ENCODE measurements at places on chromosomes 12 and 14. TPM values are rescaled to one million over a fixed set of nuclear protein-coding genes. Genes with fewer than 3 reads are reported as not detected.

PTMS gene
- total RNA-seq: 64.3 TPM

CMA1 gene
- not detected for total RNA-seq

MPHOSPH9 gene
- total RNA-seq: 60.3 TPM

C14orf180 gene
- not detected for total RNA-seq

RHEBL1 gene
- 1.7 TPM for total RNA-seq

ATG14 gene
- 28.4 TPM for total RNA-seq

ALDH2 gene
- 76.6 TPM for total RNA-seq

SIVA1 gene
- 236 TPM for total RNA-seq
